ENCODE measurements at places on chromosomes 5 and 9.

GRCh38 chr9:113380869-113381378, 4.1 kb upstream of the HDHD3 start:
- no peak for DNase-seq

- DNase-seq: no peak
Measured at GRCh38 chr9:123251741-123252140, 16.6 kb downstream of the STRBP start.

DNA sequence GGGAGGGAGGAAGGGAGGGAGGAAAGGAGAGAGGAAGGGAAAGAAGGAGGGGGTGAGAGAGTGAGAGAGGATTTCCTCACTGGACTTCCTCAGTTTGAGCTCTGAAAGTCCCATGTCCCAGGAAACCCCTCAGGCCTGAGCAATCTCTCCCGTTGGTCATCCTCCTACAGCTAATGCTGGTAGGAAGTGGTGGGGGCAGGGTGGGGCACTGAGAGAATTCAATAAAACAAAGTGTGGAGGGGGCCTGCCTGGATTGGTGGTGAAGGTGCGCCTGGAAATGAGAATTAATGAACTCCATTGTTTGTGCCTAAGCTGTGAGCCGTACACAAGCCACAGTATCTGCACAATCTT, 195.0 kb downstream of the RGS3 start:
- no peak for DNase-seq

- no peak for DNase-seq
Measured at GRCh38 chr5:35856765-35857351, at the start of gene IL7R. Gene IL7R (plus strand): TSS chr5:35856891. CDS start chr5:35856978, 87 bp downstream.

GRCh38 chr9:112887381-112887780, 3.3 kb downstream of the SLC46A2 start:
- DNase-seq: peak; percentile 47
